ENCODE measurements at places on chromosomes 7 and 10.

- H3K27me3 ChIP-seq = peaks cover 13% of the 10 kb centered on the region
- DNase-seq = no peak
- no peak overlapping the region for H3K4me3 ChIP-seq
- H3K36me3 ChIP-seq = no peaks in the 10 kb centered on the region
- no peak overlapping the region for H3K27ac ChIP-seq
These were observed 74.8 kb downstream of the PARD3 start for GRCh38 chr10:34740321-34740720.

DNA sequence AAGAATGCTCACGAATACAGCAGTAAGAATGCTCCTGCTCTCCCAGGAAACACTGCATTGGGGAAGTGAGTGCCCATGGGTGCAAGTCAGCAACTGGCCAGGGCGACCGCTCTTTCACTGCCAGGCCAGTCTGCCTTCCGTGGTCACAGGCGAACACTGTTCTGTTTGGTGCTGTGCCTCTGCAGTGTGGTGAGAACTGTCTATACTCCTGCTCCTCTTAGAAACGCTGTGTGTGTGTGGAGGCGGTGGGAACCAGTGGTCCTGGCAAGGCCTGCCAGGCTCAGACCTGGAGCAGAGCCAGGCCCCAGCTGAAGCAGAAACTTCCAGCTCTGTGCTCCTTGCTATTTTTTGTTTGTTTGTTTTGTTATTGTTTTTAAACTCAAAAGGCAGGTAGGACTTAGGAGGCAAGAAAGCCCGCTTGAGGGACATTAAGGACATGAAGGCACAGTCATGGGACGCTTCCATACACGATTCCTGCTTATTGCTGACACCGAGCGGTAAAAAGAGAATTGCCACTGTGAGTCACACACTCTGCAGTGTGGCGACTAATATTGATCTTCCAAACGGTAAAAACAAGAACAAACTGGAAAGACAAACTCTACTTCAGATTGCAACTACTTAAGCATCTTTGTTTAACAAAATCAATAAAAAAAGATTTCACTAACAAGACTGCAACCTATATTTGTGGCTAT is 430.8 kb downstream of the DNAJB6 start:
- no peak for DNase-seq
- no peaks in the 10 kb centered on the region for H3K4me1 ChIP-seq
- H3K4me3 ChIP-seq = no peak overlapping the region
- H3K36me3 ChIP-seq = peaks cover 4% of the 10 kb centered on the region
- peaks cover 2% of the 10 kb centered on the region for H3K27me3 ChIP-seq
- no peak overlapping the region for H3K27ac ChIP-seq

DNA sequence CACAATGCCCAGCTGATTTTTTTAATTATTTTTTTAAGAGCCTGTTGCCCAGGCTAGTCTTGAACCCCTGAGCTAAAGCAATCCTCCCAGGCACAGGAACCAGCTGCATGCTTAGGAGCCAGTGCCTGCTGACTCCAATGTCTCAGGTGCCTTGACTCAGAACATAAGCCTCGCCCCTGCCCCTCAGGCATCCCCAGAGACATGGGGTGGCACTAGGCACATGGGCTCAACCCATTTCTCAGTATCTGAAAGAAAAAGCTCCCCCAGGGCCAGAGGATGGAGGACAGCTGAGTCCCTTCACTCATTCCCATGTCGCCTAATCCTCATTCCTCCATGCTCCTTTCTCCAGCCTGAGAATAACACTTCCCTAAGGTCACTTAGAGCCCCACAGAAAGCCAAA is 39.1 kb downstream of the KCNH2 start:
- DNase-seq = no peak
- H3K36me3 ChIP-seq = no peaks in the 10 kb centered on the region
- no peak overlapping the region for H3K4me3 ChIP-seq
- H3K4me1 ChIP-seq = peaks cover 36% of the 10 kb centered on the region

DNA sequence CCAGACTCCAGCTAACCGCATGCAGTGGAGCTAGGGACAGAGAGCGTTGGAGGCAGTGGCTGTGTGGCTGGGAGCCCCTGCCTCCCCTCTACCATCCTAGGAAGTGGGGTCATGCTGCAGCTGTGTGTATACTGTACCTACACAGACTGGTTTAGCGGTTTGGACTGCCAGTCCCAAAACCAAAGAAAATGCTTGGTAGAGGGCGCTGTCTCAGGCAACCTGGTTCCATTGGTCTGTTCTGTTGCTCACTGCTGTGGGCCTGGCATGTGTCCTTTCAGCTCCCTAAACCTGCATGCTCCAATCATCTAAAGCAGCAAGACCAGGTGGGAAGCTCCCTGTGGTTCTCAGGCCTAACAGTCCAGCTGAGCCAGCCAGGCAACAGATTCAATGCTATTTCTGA is 4.5 kb downstream of the RBP4 start:
- no peaks in the 10 kb centered on the region for H3K4me1 ChIP-seq
- H3K36me3 ChIP-seq = no peaks in the 10 kb centered on the region
- no peak for DNase-seq
- H3K4me3 ChIP-seq = no peak overlapping the region
- H3K27ac ChIP-seq = no peak overlapping the region

DNA sequence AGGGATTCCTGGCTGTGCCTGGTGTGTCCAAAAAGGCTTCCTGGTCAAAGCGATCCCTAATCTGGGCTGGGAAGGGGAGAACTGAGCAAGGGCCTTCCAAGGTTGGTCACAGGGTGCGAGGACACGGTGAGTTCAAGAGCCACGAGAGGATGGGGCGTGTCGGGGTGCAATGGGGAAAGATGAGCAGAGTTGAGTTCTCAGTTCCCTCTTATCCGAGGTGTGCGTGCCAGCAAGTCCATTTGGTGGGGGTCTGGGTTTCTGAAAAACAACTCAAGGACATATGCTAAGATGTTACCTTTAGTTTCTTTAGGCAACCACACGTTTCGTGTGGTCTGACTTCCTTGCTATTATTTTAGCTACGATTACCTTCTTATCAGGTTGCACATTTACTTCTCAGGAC is 1.3 kb downstream of the ZNF775 start:
- H3K27me3 ChIP-seq = no peaks in the 10 kb centered on the region
- H3K36me3 ChIP-seq = no peaks in the 10 kb centered on the region
- DNase-seq = no peak

DNA sequence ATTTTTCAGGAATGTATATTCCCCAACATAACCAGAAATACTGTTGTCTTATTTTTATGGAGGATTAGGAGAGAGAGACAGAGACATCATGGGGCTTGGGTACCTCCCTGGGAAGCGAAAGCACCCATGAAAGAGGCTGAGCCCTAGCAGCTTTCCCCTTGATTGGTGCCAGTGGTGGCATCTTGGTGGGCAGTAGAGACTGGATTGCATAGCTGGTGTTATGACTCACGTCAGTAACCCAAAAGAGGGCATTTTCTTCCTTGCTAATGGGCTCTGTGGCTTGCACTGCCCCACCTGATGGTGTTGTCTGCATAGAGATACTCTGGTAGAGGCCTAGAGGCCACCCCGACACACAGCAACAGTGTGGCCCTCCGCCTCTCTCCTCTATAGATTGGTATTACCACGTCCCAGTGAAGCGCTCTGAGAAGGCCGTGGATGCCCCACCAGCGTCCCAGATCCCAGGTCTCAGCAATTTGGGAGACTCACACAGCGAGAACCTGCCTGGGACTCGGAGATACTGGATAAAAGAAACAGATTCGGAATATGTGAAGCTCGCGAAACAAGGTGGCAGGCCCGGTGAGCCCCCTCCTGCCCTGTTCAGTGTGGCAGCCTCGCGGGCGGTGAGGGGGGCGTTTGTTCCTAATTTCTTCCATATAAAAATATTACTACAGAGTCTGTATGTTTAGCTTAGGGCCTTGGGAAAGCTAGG is 5.8 kb downstream of the C7orf57 start:
- no peak overlapping the region for H3K4me3 ChIP-seq
- H3K4me1 ChIP-seq = peaks cover 27% of the 10 kb centered on the region
- H3K27ac ChIP-seq = no peak overlapping the region

- no peaks in the 10 kb centered on the region for H3K4me1 ChIP-seq
- no peak for DNase-seq
These were observed 51.1 kb downstream of the GNA12 start for GRCh38 chr7:2792856-2793487.

GRCh38 chr7:138898255-138898654 is 82.9 kb downstream of the KIAA1549 start:
- peak overlapping the region; percentile 78 for H3K27ac ChIP-seq
- H3K4me1 ChIP-seq = peaks cover 46% of the 10 kb centered on the region
- no peaks in the 10 kb centered on the region for H3K36me3 ChIP-seq
- DNase-seq = peak; percentile 29
- H3K27me3 ChIP-seq = peaks cover 45% of the 10 kb centered on the region
- H3K4me3 ChIP-seq = peak overlapping the region; percentile 52

DNA sequence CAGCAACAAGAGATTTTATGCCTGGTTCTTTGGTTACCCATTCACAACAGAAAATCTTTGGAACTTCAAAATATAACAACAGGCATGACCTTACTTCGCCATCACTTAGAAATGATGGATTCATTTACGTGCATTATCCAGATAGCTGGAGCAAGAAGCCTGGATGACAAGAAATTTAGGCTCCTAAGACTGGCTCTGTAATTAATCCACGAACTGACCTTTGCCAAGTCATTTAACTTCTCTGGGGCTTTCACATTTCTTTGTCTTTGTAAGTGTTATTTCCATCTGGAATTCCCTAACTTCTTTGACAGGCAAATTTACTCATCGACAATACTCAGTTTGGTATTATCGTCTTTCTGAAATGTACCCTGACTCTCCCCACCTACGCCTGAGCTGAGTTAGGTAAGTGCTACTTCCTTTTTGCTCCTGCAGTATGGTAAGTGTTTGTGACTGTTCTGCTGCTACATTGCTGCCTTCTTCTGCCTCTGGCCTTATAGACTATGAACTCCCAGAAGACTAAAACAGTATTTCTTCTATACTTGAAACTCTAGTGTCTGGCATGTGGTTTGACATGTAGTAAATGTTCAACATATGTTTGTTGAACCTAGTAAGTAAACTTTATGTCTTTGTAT is 5.5 kb upstream of the MDFIC start:
- H3K4me3 ChIP-seq = peak overlapping the region; percentile 22
- peaks cover 42% of the 10 kb centered on the region for H3K4me1 ChIP-seq
- no peaks in the 10 kb centered on the region for H3K36me3 ChIP-seq
- no peaks in the 10 kb centered on the region for H3K27me3 ChIP-seq
- DNase-seq = no peak
- peak overlapping the region; percentile 61 for H3K27ac ChIP-seq

DNA sequence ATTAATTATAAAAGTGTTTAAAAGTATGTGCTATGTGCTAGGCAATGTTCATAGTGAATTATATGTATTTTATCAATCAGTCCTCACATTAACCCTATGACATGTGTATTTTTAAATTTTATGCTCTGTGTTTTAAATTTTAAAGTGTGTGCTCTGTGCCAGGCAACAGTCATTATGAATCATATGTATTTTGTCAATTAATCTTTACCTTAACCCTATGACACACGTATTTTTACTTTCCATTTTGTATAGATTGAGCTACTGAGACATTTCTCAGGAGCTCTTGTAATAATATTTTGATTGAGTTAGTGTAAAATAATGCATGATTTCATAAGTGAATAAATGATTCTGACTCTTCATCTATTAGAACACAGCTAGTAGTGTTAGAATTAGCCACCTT is 117.8 kb downstream of the THSD7A start:
- H3K27me3 ChIP-seq = no peaks in the 10 kb centered on the region
- H3K27ac ChIP-seq = no peak overlapping the region
- no peaks in the 10 kb centered on the region for H3K4me1 ChIP-seq
- H3K4me3 ChIP-seq = no peak overlapping the region

DNA sequence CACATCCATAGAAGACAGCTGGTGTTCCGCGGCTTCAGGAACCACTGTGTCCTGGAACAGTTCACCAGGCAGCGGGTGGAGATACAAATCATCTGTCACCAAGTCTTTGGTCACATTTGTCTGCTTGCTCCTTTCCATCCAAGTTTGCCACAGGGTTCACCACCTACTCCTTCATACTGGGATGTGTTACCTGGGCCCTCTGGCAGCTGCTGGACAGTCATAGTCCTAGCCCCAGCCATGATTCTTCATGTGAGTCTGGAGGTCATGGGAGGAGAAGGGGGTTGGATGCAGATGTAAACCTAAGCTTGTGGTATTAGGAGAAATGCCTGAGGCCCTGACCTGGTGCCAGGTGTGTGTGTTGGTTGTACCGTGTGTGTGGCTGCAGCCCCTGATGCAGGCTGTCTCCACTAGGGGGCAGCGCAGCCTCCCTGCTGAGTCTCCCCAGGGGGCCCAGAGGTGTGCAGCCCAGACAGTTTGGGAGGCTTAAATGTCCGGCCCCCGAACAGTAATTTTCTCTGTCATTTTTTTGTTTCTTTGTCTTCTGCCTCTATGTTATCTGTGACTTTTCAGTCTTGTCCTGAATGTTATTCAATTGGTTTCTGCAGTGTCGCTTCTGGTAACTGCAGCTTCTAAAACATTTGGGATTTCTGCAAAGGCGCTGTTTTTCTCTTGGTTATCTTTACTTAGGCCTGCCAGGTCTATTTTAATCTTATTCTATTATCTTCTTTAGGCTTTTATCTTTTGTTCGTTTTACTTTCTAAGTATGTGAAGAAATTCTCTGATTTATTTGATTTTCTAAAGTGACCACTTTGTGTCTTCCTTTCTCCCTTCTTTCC is 14.8 kb downstream of the NPS start:
- DNase-seq = peak; percentile 22
- no peak overlapping the region for H3K4me3 ChIP-seq
- H3K4me1 ChIP-seq = no peaks in the 10 kb centered on the region
- H3K36me3 ChIP-seq = no peaks in the 10 kb centered on the region
- no peak overlapping the region for H3K27ac ChIP-seq

DNA sequence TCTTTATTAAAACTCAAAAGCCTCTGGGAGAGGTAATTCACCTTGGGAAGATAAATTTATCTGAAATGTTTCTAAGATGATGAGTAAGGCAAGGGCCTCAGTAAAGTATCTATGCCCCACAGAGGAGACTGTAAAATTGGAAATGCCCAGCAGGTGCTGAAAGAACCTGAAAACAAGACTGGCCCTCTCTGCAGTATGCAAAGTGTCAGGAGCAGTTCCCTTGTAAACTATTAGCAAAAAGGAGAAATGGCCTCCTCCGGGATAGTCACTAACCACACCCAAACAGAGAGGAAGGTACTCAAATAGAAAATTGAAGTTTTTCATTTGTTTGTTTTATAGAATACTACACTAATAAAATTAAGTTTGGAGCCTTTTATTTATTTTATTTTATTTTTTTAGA is 81.2 kb downstream of the FZD1 start:
- H3K36me3 ChIP-seq = no peaks in the 10 kb centered on the region
- no peaks in the 10 kb centered on the region for H3K27me3 ChIP-seq
- no peak for DNase-seq
- no peak overlapping the region for H3K27ac ChIP-seq
- H3K4me1 ChIP-seq = no peaks in the 10 kb centered on the region
- no peak overlapping the region for H3K4me3 ChIP-seq

Measured in activated CD4-positive, alpha-beta memory T cell treated with anti-CD3 and anti-CD28 coated beads, Interleukin-2, amount 10 ng/mL, durations not matched to agents 7 days and 5 days (primary cell).